ENCODE measurements at places on chromosomes 16 and 17. TPM values are rescaled to one million over a fixed set of nuclear protein-coding genes. Genes with fewer than 3 reads are reported as not detected.
A peak's percentile ranks its signal among the peaks of the same experiment; 100 is the strongest.

DNA sequence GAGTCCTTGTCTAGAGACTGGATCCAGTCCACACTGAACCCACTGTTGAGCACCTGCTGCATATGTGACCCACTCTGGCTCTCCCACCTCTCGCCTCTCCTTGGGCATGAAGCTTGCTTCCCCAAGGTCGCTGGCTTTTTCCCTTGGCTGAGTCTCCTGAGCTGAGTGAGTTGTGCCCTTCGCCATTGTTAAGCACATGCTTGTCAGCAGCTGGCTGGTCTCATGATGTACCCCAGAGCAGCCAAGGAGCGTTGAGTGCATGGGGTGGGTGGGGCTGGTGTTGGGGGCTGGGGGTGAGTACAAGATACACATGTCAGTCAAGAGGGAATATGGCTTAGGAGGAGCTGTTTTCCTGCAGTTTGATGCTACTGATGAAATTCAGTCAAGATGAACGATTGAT lies 165.6 kb downstream of the SNX29 start:
- DNase-seq: no peak

GRCh38 chr16:52496051-52496876 lies 50.7 kb downstream of the TOX3 start:
- no peak for DNase-seq

GRCh38 chr17:3894188-3894587 lies 1.3 kb upstream of the CAMKK1 start:
- no peak for DNase-seq

- peak; percentile 36 for DNase-seq
Observed at GRCh38 chr17:74992223-74992622, 4.8 kb downstream of the CDR2L start.

The MPP2 gene
- total RNA-seq: 3.6 TPM

GRCh38 chr16:50282010-50282538 lies 15.7 kb downstream of the ADCY7 start:
- DNase-seq: no peak

The MT4 gene
- total RNA-seq: not detected

The MYH1 gene
- not detected for total RNA-seq

DNA sequence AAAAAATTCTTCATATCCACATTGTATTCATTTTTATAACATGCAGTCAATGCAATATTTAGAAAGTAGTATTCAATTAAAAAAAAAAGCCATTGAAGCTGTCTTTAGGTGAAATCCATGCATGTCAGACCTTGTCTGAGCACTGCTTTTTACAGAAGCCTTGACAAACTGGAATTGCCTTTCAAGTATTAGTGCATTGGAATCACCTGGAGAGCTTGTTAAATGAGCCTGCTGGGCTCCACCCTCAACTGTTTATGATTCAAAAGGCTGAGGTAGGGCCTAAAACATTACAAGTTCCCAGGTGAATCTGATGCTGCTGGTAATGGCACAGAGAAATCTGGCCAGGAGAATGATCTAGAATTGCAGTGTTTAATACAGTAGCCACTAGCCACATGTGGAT lies 85.8 kb downstream of the HIC1 start:
- DNase-seq: no peak

GRCh38 chr17:40936437-40936971 lies 942 bp downstream of the KRT23 start:
- DNase-seq: no peak

The TMEM100 gene
- total RNA-seq: 0.17 TPM

DNA sequence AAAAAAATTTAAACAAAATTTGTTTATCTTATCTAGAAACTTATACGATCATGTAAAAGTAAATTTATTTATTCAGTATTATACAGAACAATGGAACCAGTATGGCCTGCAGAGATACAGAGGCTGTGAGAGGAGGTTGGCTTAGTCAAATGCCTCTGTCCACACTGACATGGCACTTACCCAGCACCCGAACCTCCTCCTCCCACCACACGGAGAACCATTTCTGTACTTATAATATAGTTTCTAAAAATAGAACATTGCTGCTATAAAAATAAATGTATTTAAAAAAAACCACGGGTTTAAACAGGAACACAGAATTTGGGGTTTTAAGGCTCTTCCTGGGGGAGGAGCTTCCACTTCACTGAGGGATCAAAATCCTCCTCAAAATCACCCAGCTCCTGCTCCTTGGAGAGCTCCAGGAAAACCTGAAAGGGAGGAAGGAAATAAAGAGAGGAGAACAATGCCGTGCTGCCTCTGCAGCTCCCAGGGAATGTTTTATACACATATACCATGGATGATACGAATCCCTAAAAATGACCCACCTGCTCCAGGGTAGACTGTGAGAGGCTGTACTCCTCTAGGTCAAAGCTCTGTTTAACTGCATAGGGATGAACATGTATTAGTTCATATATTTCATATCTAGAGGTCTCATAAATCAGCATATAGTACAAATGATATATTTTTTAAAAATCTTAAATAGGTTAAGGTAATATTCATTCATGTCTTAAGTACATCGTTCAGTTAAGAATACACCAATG lies 87.3 kb downstream of the ABCA8 start:
- DNase-seq: no peak

GRCh38 chr16:50434872-50435478 lies 66.2 kb upstream of the BRD7 start:
- no peak for DNase-seq

DNA sequence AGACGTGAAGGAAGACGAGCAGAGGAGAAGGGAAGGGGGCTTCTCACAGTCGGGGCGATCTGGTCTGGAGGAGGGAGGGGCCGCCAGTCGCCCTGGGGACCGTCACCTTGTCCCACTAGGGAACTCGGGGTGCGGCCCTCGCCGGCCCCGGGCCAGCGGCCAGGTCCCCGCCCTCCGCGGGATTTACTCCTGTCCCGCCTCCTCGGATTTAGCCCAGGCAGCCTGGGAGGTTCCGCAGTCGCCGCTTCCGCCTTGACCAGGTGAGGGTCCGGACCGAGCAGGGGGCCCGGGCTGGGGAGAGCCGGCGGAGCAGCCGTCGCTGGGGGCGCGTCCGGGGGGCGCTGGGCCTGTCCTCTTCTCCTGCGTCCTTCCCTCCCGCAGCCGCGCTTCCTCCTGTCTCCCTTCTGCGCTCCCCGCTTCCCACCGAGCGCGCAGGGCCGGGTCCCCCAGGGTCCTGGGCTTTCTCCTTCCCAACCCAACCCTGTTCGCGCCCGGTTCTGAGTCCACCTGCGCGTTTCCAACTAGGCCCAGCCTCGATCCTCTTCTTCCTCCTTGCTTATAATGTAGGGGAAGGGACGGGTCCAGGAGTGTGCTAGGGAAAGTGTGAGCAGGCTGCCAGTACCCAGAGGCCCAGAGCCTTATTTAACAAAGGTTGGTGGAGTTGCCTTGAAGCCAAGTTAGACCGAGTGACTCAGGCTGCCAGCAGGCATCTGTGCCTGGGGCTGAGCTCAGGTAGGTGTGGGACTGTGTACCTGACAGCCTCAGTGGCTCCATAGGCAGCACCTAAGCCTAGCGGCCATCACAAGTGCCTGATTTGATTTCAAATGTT lies at the start of gene TNK1:
TSS of gene TNK1 (plus strand) at position 235 of the 829 bp plus-strand sequence. CDS start 1,838 bp downstream, outside the sequence.
- peak; percentile 14 for DNase-seq

GRCh38 chr16:10652730-10653590 lies 41.8 kb downstream of the TEKT5 start:
- peak; percentile 50 for DNase-seq

- no peak for DNase-seq
Observed at GRCh38 chr16:67858500-67858899, 11.0 kb upstream of the CENPT start.

The PYDC1 gene
- total RNA-seq: not detected

The MT1H gene
- 1.4 TPM for total RNA-seq

DNA sequence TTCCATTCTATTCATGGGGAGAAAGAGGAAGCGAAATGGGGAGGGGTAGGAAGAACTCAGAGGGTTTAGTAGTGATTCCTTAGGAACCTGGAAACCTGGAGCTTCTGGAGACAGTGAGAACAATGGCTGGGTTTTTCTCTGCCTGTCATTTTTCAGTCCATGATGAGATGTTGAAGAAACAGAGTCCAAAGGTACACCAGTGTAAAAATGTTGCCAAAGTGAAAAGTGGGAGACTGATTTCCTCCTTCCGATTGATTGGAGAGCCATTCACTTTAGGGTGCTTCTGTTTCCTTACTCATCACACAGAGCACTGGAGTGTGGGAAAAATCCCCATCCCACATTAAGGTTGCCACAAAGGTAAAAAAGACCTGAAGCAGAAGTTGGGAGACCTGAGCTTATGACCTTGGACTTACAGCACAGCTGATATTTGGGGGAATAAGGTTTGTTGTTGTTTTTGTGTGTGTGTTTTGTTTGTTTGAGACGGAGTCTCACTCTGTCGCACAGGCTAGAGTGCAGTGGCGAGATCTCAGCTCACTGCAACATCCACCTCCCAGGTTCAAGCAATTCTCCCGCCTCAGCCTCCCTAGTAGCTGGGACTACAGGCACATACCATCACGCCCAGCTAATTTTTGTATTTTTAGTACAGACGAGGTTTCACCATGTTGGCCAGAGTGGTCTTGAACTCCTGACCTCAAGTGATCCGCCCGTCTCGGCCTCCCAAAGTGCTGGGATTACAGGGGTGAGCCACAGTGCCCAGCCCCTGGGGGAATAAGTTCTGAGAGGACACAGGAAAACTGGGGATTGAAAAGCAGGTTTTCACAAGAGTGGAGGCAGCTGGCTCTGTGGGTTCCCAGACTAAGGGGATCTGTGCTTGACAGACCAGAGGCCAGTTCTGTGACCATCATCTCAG lies 1.4 kb upstream of the DHX8 start:
- no peak for DNase-seq

DNA sequence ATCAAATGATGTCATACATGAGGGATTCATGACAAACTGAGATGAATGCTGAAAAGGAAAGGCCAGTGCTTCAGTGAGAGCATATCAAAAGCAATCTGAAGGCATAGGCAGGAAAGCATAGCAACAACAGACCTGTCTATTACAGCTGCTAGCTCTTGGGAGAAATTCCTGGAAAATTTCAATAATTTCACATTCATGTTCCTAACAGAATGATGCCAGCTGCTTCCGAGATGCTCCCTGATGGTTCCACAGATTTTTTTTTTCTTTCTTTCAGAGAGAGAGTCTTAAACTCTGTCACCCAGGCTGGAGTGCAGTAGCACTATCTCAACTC lies 50.3 kb upstream of the CLEC3A start:
- no peak for DNase-seq

The CD300H gene
- not detected for total RNA-seq

DNA sequence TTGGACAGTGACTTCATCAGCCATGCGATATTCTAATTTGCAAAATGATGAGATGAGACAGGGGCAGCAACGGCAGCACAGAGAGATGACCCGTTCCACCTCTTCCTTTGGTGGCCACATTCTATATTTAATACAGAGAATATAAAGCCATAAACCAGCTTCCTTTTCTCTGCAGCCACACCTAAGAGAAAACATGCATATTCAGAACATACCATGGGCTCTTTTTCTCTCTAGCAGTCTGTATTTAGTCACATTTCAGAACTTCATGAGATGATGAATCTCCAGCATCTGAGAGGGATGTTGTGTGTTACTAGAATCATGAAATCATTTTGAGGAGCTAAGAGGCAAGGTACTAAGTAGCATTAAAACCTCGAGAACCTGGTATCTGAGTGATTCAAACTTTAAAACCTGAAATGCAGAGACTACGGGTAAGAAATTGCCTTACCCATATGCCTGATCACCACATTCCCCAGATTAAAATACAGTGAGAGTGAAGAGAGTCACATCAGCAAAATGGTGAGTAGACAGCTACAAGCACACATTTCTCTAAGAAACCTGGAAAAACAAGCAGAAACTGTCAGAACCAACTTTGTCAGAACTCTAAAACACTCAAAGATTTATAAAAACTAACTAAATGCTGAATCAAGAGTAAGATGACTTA lies 55.5 kb upstream of the CPHXL start:
- DNase-seq: no peak

DNA sequence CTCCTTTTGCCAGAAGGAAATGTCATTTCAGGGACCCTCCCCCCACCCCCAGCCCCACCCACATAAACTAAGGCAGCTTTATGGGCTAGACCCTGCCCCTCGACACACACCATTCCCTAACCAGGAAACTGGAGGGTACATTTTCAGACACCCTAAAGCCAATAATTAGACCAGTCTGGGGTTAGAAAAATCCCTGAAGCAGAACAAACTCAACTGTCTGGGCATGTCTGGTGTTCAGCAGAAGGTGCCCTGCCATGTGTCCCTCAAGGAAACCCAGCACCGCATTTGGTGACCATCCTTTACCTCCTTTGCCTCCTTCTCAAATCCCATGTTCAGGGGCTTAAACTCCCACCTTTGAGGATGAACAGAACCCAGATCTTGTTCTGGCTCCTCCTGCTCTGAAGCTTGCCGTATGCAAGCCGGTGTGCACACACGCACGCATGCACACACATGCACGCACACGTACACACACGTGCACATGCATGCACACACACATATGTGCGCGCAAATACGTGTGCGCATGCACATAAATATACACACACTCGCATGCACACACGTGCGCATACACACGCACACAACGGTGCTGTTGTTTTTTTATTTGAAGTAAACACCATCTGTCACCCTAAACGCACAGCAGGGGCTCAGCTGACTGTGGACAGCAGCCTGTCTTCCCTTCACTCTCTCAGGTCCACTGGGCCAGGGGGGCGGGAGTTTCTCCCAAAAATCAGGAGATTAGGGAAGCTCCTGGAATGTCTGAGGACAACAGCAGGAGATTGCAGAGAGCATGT lies 156.8 kb upstream of the TNRC6C start:
- DNase-seq: no peak

GRCh38 chr17:77440560-77440981 lies 299.8 kb downstream of the SEC14L1 start:
- DNase-seq: no peak

GRCh38 chr16:84766978-84767773 lies 52.6 kb upstream of the CRISPLD2 start:
- no peak for DNase-seq

The TP53TG3B gene
- not detected for total RNA-seq

DNA sequence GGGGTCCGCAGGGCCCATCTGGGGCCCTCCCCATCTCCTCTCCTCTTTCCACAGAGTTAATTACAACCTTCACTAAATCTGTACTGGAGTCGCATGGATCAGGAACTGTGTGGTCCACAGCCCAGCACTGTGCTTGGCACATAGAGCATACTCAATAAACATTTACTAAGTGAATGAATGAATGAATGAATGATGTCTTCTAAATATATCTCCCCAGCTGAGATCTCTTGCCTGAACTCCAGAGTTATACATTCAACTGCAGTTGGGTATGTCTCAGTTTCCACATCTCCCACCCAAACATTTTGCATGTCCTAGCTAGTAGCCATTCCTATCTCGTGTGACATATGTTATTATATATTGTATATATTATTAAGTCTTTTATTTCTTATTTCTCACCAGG lies 28.7 kb upstream of the IL21R start:
- no peak for DNase-seq

GRCh38 chr17:64494121-64494520 lies 2.7 kb downstream of the POLG2 start:
- DNase-seq: no peak

GRCh38 chr17:44901411-44901921 lies 2.2 kb upstream of the EFTUD2 start:
- peak; percentile 86 for DNase-seq
